Kidney (tissue), 22 donors: ENCODE measurements at places on chromosomes 2 and 18. TPM values are rescaled to one million over a fixed set of nuclear protein-coding genes. Genes with fewer than 3 reads are reported as not detected.

DNA sequence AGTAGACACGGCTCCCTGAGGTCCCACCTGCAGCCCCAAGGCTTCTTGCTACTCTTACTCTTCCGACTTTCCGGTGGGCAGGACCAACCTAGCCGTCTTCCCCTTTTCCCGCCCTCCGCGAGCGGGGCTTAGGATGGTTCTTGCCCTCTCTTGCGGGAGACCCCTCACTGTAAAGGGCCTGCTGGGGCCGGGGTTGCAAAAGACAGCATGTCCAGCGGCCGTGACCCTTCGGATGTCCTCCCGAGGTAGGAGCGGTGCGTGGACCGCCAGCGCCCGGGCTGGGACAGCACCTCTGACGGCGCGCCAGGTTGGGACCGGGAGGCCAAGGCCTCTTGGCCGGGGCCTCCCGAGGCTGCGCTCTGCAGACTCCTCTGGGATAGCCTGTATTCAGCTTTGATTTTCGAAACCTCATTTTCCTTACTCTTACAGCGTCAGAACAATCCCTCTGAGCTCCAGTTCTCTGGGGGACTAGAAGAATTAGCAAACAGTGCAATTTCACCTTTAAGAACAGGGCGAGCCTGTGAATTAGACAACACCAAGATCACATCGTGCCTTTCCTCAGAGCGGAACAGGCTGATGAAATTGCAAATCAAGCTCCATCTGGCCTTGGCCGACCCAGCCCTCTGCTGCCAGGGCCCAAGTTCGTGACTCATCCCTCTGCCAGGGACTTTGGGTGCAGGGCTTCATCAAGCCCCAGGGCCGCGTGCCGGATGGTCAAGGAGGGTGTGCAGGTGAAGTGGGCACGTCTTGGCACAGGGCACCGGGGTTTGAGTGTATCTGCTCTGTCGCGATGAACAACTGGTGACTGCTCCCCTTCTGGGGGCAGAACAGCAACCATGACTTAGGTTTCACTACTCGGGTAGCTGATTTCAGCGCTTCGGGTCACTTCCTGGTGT, 777 bp downstream of the MOCOS start:
- H3K36me3 ChIP-seq, result no peaks in the 10 kb centered on the region

GRCh38 chr18:27582760-27583412, 397.8 kb upstream of the CHST9 start:
- no peaks in the 10 kb centered on the region for H3K4me1 ChIP-seq
- DNase-seq, result no peak
- no peak overlapping the region for H3K4me3 ChIP-seq
- H3K27ac ChIP-seq, result no peak overlapping the region

GRCh38 chr2:56534321-56534720, 350.5 kb downstream of the CCDC85A start:
- H3K27ac ChIP-seq, result no peak overlapping the region
- H3K4me3 ChIP-seq, result no peak overlapping the region
- H3K36me3 ChIP-seq, result no peaks in the 10 kb centered on the region
- DNase-seq, result no peak
- H3K4me1 ChIP-seq, result no peaks in the 10 kb centered on the region
- no peaks in the 10 kb centered on the region for H3K27me3 ChIP-seq

GRCh38 chr2:144592500-144593256, 72.8 kb upstream of the ZEB2 start:
- no peaks in the 10 kb centered on the region for H3K27me3 ChIP-seq
- peaks cover 3% of the 10 kb centered on the region for H3K4me1 ChIP-seq
- no peak overlapping the region for H3K4me3 ChIP-seq

GRCh38 chr2:71926089-71926447, 221.6 kb downstream of the CYP26B1 start:
- H3K36me3 ChIP-seq, result no peaks in the 10 kb centered on the region
- H3K4me3 ChIP-seq, result no peak overlapping the region
- peak; percentile 64 for DNase-seq
- no peak overlapping the region for H3K27ac ChIP-seq

DNA sequence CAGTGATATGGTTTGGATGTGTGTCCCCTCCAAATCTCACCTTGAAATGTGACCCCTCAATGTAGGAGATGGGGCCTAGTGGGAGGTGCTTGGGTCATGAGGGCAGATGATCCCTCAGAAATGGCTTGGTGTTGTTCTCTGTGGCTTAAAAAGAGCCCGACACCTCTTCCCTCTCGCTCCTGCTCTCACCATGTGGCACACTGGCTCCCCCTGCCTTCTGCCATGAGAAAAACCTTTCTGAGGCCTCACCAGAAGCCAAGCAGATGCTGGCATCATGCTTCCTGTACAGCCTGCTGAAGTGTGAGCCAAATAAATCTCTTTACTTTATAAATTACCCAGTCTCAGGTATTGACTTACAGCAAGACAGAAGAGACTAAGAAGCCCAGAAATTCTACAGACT, 357.1 kb downstream of the NRXN1 start:
- H3K27me3 ChIP-seq, result no peaks in the 10 kb centered on the region
- no peaks in the 10 kb centered on the region for H3K4me1 ChIP-seq
- H3K4me3 ChIP-seq, result no peak overlapping the region
- H3K27ac ChIP-seq, result no peak overlapping the region
- no peak for DNase-seq

DNA sequence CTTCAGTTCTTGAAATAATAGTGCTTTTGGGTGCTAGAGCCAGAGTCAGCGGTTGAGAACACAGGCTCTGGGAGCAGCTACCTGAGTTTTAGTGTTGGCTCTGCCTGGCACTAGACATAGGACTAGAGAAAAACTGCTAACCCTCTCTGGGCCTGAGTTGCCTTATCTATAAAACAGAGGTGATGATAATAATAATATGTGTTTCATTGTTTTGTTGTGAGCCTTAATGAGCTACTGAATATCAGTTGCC, 391.7 kb downstream of the PTPRM start:
- no peak overlapping the region for H3K27ac ChIP-seq
- H3K27me3 ChIP-seq, result no peaks in the 10 kb centered on the region
- H3K4me3 ChIP-seq, result no peak overlapping the region
- H3K36me3 ChIP-seq, result no peaks in the 10 kb centered on the region
- DNase-seq, result no peak
- H3K4me1 ChIP-seq, result no peaks in the 10 kb centered on the region

- no peak for DNase-seq
- no peak overlapping the region for H3K4me3 ChIP-seq
- no peak overlapping the region for H3K27ac ChIP-seq
Measured at GRCh38 chr18:35500113-35500512, 2.4 kb upstream of the INO80C start.

- peak; percentile 83 for DNase-seq
- H3K36me3 ChIP-seq, result no peaks in the 10 kb centered on the region
- peak overlapping the region; percentile 66 for H3K27ac ChIP-seq
- no peaks in the 10 kb centered on the region for H3K27me3 ChIP-seq
- H3K4me1 ChIP-seq, result no peaks in the 10 kb centered on the region
- H3K4me3 ChIP-seq, result no peak overlapping the region
Measured at GRCh38 chr18:48771641-48772375, 179.0 kb downstream of the SMAD7 start.

GRCh38 chr2:124248386-124248785, 223.3 kb downstream of the CNTNAP5 start:
- no peak for DNase-seq
- no peaks in the 10 kb centered on the region for H3K4me1 ChIP-seq
- no peaks in the 10 kb centered on the region for H3K36me3 ChIP-seq
- H3K27ac ChIP-seq, result no peak overlapping the region
- H3K4me3 ChIP-seq, result no peak overlapping the region
- no peaks in the 10 kb centered on the region for H3K27me3 ChIP-seq

GRCh38 chr18:26227051-26227670, 916 bp downstream of the TAF4B start:
- no peaks in the 10 kb centered on the region for H3K36me3 ChIP-seq
- H3K27me3 ChIP-seq, result no peaks in the 10 kb centered on the region
- DNase-seq, result peak; percentile 2
- H3K4me1 ChIP-seq, result peaks cover 2% of the 10 kb centered on the region

DNA sequence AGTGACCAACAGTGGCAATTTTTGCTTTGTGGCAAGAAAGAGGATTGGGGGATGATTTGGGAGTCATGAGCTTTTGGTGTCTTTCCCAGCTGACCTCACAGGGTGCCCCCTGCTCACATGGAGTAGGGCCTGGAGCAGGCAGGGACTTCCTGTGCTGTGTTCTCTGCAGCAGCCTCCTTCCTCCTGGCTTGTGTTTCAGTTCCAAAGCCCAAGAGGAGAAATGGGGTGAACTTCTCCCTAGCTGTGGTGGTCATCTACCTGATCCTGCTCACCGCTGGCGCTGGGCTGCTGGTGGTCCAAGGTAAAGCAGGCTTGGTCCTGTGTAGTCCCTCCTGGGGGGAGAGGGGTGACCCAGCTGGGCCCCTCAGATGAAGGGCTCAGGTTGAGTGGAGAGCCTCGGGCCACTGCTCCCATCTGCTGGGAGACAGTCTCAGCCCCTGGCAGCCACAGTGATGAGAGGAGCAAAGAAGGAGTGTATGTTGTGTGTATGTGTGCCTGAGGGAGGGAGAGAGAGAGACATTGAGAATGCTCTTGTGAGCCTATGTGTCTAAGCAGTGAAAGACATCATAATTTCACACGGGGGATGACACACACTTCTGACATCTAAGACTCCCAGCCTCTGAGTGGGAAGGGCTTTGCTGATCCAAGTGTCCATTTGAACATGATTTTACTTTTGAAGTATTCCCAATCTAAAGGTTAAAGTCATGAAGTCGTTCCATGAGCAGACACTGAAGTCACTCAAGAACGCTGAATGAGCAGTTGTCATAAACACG, 27.2 kb downstream of the MARCO start:
- no peak overlapping the region for H3K27ac ChIP-seq
- H3K4me1 ChIP-seq, result no peaks in the 10 kb centered on the region
- H3K36me3 ChIP-seq, result no peaks in the 10 kb centered on the region
- DNase-seq, result no peak
- H3K27me3 ChIP-seq, result no peaks in the 10 kb centered on the region

GRCh38 chr2:178484245-178485041, 4.2 kb downstream of the PLEKHA3 start:
- H3K27me3 ChIP-seq, result no peaks in the 10 kb centered on the region
- no peak overlapping the region for H3K4me3 ChIP-seq
- H3K27ac ChIP-seq, result no peak overlapping the region
- no peaks in the 10 kb centered on the region for H3K4me1 ChIP-seq
- DNase-seq, result no peak

GRCh38 chr18:13007248-13007560, 16.0 kb downstream of the CEP192 start:
- H3K4me1 ChIP-seq, result no peaks in the 10 kb centered on the region
- H3K36me3 ChIP-seq, result peaks cover 7% of the 10 kb centered on the region
- H3K4me3 ChIP-seq, result no peak overlapping the region
- H3K27ac ChIP-seq, result no peak overlapping the region
- DNase-seq, result no peak

Gene PDE1A
- total RNA-seq, result 70.5 TPM

Gene CCDC85A
- 2.1 TPM for total RNA-seq

Gene KATNAL2
- 6.9 TPM for total RNA-seq

Gene AFF3
- total RNA-seq, result 11.0 TPM

Gene SP5
- 0.25 TPM for total RNA-seq

Gene SP140
- total RNA-seq, result 7.3 TPM
